ENCODE measurements at places on chromosomes 12 and 14. TPM values are rescaled to one million over a fixed set of nuclear protein-coding genes. Genes with fewer than 3 reads are reported as not detected.

The TOGARAM1 gene
- 18.7 TPM for total RNA-seq

The ZDHHC22 gene
- not detected for total RNA-seq

The CMKLR1 gene
- total RNA-seq, result 0.33 TPM

The SLC17A8 gene
- total RNA-seq, result not detected

The ZNF384 gene
- 39.8 TPM for total RNA-seq

The LRRK2 gene
- 2.7 TPM for total RNA-seq

The AGAP2 gene
- 0.33 TPM for total RNA-seq

The CCDC60 gene
- not detected for total RNA-seq

The HOXC12 gene
- total RNA-seq, result not detected

The CBLN3 gene
- 1.3 TPM for total RNA-seq

The RPS6KL1 gene
- total RNA-seq, result 1.7 TPM

The SAMD4A gene
- total RNA-seq, result 42.0 TPM

The DAO gene
- not detected for total RNA-seq

The MAP1LC3B2 gene
- 1.5 TPM for total RNA-seq

The KRT74 gene
- total RNA-seq, result not detected

The LGR5 gene
- total RNA-seq, result not detected

The KCNC2 gene
- total RNA-seq, result not detected

The NKX2-1 gene
- total RNA-seq, result not detected

The ITGB7 gene
- 1.8 TPM for total RNA-seq

The TMEM30B gene
- total RNA-seq, result 28.8 TPM

The SYNDIG1L gene
- total RNA-seq, result not detected

The TAS2R42 gene
- not detected for total RNA-seq

The ACSS3 gene
- 13.8 TPM for total RNA-seq

The KRT5 gene
- 6,736 TPM for total RNA-seq

The TEX22 gene
- 0.17 TPM for total RNA-seq

The EFS gene
- total RNA-seq, result 1.4 TPM

The TSPAN19 gene
- total RNA-seq, result 0.67 TPM

The SLC10A1 gene
- total RNA-seq, result not detected

The TMEM119 gene
- 1.0 TPM for total RNA-seq

The PTGDR gene
- total RNA-seq, result not detected

The NR1H4 gene
- total RNA-seq, result not detected

The TMTC2 gene
- 7.3 TPM for total RNA-seq

The TEAD4 gene
- 17.1 TPM for total RNA-seq

The FBXW8 gene
- total RNA-seq, result 10.7 TPM

The CLEC4D gene
- total RNA-seq, result not detected

The TAS2R19 gene
- total RNA-seq, result 6.8 TPM

The CLEC7A gene
- not detected for total RNA-seq

The ADAM20 gene
- 1.8 TPM for total RNA-seq

The PKP2 gene
- 42.8 TPM for total RNA-seq

The C3AR1 gene
- 0.17 TPM for total RNA-seq

The MUCL1 gene
- not detected for total RNA-seq

The PHETA1 gene
- 6.8 TPM for total RNA-seq

The KRT82 gene
- not detected for total RNA-seq

The ACOT4 gene
- total RNA-seq, result 0.33 TPM

The FITM1 gene
- 0.33 TPM for total RNA-seq

The REC8 gene
- total RNA-seq, result 2.7 TPM

The POTEG gene
- total RNA-seq, result not detected

The MED13L gene
- total RNA-seq, result 90.5 TPM

The SVOP gene
- not detected for total RNA-seq

The C12orf56 gene
- total RNA-seq, result not detected

The NFATC4 gene
- total RNA-seq, result 9.0 TPM

The MYRFL gene
- 0.19 TPM for total RNA-seq

The KRT75 gene
- 26.5 TPM for total RNA-seq

The P3H3 gene
- 5.5 TPM for total RNA-seq

The ERC1 gene
- 88.7 TPM for total RNA-seq

All from mammary epithelial cell (primary cell).